ENCODE measurements at places on chromosomes 3 and 15. TPM values are rescaled to one million over a fixed set of nuclear protein-coding genes. Genes with fewer than 3 reads are reported as not detected.

DNA sequence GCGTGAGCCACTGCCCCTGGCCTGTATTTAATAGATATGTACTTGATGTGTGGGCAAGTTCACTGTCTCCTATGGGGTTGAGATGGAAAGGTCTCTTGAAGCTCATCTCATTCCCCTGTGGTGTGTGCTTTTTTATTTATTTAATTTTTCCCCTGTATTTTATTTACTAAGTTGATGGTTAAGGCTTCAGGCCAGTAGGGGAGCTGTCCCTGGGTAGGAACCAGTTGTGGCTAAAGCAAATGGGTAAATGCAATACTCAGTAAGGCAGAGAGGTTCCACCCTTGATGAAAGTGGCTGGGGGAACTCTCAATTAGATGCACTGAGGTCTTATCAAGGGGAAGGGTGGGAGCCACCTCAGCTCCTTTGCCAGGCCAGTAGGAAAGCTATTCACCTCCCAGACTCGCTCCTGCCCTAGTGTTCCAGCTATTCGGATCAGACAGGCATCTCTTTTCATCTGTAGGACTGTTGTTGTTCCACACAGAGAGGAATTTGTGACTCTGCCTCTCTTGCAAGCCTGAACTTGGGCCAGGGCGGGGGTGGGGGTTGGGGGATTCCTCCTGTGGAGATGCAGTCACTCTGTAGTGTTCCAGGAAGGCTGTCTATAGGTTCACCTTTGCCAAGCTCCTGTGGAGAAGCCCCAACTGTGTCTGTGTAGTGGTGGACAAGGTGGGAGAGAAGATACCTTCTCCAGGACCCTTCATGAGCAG lies 26.1 kb downstream of the PCCB start:
- no peak for DNase-seq

GRCh38 chr15:75049392-75049791 lies 26.0 kb downstream of the PPCDC start:
- DNase-seq, result peak; percentile 74

DNA sequence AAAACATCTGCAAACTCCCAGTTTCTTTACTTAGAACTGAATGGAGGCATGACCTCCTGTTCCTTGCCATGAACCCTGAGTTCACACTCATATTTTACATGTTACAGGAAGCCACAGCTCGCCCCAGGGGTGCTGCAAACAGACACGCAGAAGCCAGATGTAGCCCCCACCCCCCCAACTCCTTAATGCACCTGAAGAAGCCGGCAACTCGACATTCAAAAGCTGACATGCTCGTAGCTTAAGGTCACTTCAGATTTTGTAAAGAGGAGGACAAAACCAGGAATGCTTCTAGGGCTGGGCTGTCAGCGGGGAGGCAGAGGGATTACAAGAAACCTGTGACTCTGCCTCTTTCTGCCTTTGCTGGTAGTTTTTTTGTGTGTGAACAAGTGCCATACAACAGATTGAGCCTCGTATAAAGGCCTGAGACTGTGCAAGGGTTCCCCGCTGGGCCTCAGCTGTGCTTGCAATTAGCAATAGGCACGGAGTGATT lies 42.0 kb upstream of the FEZF2 start:
- no peak for DNase-seq

GRCh38 chr3:87771337-87772192 lies 287.2 kb downstream of the CGGBP1 start:
- peak; percentile 23 for DNase-seq

DNA sequence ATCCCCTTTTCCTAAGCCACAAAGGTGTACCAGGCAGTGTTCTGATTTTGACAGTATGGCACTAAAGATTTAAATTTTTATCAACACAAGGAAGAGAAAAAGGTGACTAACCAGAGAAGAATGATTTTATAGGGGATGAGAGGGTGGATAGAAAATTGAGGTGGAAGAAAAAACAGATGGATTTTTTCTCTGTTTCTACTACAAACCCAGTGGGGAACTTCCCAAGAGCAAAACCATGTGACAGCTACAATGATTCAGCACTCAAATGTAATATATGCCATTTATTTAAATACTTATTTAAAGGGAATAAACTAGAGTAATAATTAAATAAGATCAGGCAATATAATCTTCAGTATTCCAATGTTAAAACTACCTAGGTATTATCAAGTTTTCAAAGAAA lies 11.1 kb downstream of the DCUN1D1 start:
- DNase-seq, result no peak

- no peak for DNase-seq
These were observed 379.7 kb upstream of the PROK2 start for GRCh38 chr3:72164635-72164978.

- no peak for DNase-seq
These were observed 122.9 kb downstream of the ARRDC4 start for GRCh38 chr15:98083203-98083910.

- DNase-seq, result no peak
These were observed 6.2 kb downstream of the TSC22D2 start for GRCh38 chr3:150414258-150414657.

DNA sequence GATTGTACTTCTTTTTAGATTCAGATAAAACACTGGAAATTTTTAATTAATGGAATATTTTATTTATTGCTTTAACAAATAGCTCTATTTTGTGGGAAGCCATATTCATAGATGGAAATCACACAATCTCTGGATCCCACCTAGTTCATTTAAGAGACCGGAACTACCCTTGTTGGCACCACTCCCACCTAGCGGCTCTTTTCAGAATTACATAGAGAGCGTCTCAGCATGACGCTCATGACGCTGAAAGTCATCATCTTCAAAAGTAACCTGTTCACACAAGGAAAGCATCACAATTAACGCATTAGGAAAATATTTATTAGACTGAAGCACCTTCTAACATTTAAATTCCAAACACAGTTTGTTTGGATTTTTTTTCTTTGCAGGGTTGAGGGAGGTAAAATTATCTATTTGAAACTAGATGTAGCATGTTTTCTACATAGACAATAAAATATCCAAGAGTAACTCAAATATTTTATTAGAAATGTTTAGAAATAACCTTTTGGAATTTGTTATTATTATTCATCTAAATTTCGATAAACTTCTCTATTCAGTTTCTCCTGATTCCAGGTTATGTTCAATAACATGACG lies 214.9 kb upstream of the ARRDC4 start:
- DNase-seq, result no peak

GRCh38 chr3:155737844-155738460 lies 6.9 kb downstream of the PLCH1 start:
- DNase-seq, result peak; percentile 82

GRCh38 chr15:68285259-68285980 lies 7.9 kb downstream of the FEM1B start:
- no peak for DNase-seq

- peak; percentile 96 for DNase-seq
These were observed 903 bp downstream of the SLC25A38 start for GRCh38 chr3:39383881-39384664.

- no peak for DNase-seq
These were observed 65.7 kb downstream of the MYLK start for GRCh38 chr3:123818324-123818920.

GRCh38 chr3:115885621-115886020 lies 262.3 kb downstream of the GAP43 start:
- DNase-seq, result no peak

- no peak for DNase-seq
These were observed 167.6 kb downstream of the RAB11A start for GRCh38 chr15:66036859-66037258.

- peak; percentile 62 for DNase-seq
These were observed at the start of gene HGD for GRCh38 chr3:120682095-120682681. TSS of gene HGD (minus strand) at chr3:120682239. CDS start at chr3:120682111, 128 bp downstream.

- DNase-seq, result no peak
These were observed 1.1 kb downstream of the CCDC39 start for GRCh38 chr3:180678231-180678630.

- DNase-seq, result no peak
These were observed 315.1 kb upstream of the TBC1D5 start for GRCh38 chr3:18057471-18058091.

- no peak for DNase-seq
These were observed 269.1 kb downstream of the SCAPER start for GRCh38 chr15:76636059-76636458.

- no peak for DNase-seq
These were observed 419.7 kb downstream of the FGF12 start for GRCh38 chr3:192307631-192308030.

DNA sequence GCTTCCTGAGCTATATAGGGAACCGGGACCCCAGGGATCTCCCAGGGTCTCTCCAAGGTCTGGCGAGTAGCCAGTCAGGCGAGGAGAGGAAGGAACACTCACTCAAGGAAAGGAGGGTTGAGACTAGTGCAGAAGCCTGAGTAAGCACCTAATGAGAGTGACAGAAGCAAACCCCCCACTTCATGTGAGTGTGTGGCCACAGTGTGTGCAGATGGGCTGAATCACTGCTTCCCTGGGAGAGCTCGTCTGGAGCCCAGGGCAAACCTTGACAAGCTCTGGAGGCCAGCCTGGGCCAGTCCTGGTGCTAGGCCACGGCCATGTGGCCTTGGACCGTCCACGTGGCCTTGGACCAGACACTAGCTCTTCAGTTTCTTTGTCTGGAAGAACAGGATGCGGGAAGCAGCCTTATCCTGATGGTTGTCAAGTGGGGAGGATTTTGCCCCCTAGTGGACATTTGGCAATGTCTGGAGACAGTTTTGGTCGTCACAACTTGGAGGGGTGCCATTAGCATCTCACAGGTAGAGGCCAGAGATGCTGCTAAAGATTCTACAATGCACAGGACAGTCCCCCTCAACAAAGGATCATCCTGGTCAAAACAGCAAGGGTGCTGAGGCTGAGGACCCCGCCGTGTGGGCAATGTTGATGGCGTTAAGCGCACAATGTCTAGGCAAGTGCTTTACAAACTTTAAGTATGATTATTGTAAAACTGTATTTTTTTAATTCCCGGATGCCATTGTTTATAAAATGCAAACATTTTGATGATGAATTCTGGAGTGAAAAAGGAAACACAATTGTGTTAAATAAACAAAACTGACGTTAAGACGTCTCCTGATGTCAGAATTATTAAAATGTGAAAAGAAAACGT lies 34.8 kb upstream of the CTSH start:
- peak; percentile 85 for DNase-seq

DNA sequence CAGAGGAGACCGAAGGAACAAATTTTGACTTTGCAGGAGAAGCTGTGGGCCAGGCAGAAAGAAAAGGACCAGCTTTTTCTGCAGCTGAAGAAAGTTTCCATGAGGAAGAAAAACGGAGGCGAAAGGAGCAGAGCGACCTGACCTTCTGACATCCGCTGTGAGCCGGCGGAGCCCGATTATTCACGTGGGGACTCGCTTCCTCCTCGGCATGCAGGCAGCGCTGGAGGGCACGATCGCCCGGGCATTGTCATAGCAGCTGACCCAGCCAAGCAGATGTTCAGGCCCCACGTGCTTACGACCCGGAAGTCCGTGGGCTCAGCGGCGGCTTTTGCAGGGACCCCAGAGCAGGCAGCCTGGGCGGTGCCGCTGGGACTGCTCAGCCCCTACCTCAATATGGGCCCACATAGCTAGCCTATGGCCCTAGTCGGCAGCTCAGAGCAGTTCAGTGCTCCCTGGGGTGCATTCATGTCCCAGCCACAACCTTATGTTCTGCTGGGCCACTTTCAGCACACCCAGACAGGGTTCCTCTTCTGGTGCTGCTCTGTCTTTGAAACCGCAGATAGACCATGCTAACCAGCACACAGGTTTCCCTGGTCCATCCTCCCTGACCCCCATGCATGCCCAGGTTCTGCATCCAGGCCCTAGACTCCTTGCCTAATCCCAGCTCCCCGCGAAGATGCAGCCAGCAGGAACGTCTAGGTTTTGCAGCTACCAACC lies 10.5 kb upstream of the EIF4A2 start:
- DNase-seq, result peak; percentile 77

GRCh38 chr3:187899246-187899645 lies 154.0 kb upstream of the BCL6 start:
- no peak for DNase-seq

DNA sequence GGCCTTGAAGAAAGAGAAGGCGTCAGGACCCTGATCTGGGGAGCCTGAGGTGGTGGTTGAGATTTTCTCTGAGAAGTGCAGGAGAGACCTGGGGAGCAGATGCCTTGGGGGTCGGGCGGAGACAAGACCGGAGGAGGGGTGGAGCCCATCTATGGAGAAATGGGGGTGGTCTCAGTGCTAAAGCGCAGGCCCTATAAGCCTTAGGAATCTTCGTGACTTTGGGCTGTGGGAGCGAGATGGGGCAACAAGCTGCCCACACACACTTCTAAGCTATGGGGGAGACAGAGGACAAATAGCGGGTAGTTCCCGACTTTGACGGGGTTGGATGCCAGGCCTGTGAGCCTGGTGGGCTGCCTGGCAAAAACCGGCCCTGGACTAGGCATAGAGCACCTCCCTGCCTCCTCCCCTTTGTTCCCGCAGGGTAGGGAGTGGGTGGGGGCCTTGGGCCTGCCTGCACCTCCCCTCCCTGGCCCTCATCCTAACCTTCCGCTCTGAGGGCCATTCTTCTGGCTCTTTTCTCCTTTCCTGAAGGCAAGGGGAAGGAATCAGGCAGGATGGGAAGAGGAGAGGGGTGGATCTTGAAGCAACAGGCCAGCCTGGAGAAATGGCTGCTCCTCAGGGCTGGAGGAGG lies 880 bp downstream of the NISCH start:
- no peak for DNase-seq

GRCh38 chr3:180277041-180277440 lies 240.3 kb upstream of the PEX5L start:
- DNase-seq, result no peak

DNA sequence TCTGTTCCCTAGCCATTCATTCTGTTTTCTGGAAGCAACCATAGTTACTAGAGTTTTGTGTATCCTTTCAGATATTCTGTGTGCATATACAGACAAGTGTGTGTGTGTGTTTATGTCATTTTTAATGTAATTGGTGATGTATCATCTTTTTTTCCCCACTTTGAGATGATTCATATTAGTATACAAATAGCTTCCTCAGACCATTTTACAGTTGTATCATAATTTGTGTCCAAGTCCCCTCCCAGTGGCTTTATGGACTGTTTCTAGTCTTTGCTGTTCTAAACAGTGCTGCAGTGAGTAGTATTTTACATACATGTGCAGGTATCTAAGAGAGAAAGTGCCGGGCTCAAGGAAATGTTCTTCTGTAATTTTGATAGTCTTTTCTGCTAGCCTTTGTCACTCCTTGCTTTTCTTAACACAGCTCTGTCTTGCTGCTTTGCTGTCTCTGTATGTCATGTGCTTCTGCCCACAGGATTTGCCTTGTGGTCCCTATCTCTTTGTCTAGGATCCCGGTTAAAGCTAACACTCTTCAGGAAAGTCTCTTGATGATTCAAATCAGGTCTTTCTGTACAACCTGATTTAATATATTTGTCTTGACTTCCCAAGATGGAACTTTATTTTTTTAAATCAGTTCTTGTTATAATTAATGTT lies 31.5 kb upstream of the FBXL22 start:
- no peak for DNase-seq

GRCh38 chr3:141469720-141470119 lies 17.1 kb upstream of the RASA2 start:
- DNase-seq, result no peak

NUP210 gene
- total RNA-seq, result 12.1 TPM

PCNP gene
- total RNA-seq, result 139 TPM

PEX5L gene
- 0.23 TPM for total RNA-seq

HESX1 gene
- total RNA-seq, result 0.52 TPM

STRIT1 gene
- total RNA-seq, result 0.72 TPM

KNG1 gene
- 0.43 TPM for total RNA-seq

IGSF10 gene
- total RNA-seq, result 13.6 TPM

PAQR9 gene
- total RNA-seq, result 0.32 TPM

GOLGA8R gene
- total RNA-seq, result 5.8 TPM

DCBLD2 gene
- total RNA-seq, result 23.2 TPM

CTXN2 gene
- total RNA-seq, result 0.06 TPM

RFT1 gene
- total RNA-seq, result 21.3 TPM
